NCI-H2081 treated with DMSO at 0.1 percent for 48 hours (cell line): ENCODE measurements at places on chromosomes 12 and 14.

GRCh38 chr12:130117233-130117632 lies 45.0 kb upstream of the FZD10 start:
- DNase-seq = no peak

DNA sequence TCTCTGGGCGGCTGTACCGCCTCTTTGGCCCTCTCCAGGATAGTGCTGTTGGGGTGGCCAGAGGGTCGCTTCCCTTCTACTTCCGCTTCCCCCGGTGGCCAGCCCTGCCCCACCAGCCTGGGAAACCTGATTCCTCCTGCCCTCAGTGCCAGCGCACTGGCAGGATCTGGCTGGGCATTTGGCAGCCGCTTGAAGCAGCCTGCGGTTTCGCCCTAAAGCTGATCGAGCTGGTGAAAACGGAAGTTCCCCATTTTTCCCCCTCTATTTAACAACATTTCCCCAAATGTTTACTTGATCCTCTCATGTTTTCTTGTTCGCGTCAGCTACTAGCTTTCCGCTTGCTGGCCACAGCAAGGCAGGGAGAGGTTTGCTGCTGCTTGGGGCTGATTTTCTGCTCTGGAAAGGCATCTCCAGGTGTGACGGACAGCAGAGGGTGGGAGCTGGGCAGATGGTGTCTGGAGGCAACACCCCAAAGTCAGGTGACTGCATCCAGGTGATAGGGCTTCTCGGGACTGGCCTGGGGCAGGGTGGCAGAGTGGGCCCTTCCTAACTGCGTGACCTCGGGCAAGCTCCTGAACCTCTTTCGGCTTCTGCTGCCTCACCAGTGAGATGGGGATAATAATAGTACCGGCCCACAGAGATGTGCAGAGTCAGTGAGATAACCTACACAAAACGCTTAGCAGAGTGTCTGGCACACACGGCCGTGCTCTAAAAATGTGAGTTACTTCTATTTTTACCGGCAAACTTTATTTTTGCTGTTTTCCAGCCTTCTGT lies 53.1 kb downstream of the TSPAN9 start:
- DNase-seq = no peak

DNA sequence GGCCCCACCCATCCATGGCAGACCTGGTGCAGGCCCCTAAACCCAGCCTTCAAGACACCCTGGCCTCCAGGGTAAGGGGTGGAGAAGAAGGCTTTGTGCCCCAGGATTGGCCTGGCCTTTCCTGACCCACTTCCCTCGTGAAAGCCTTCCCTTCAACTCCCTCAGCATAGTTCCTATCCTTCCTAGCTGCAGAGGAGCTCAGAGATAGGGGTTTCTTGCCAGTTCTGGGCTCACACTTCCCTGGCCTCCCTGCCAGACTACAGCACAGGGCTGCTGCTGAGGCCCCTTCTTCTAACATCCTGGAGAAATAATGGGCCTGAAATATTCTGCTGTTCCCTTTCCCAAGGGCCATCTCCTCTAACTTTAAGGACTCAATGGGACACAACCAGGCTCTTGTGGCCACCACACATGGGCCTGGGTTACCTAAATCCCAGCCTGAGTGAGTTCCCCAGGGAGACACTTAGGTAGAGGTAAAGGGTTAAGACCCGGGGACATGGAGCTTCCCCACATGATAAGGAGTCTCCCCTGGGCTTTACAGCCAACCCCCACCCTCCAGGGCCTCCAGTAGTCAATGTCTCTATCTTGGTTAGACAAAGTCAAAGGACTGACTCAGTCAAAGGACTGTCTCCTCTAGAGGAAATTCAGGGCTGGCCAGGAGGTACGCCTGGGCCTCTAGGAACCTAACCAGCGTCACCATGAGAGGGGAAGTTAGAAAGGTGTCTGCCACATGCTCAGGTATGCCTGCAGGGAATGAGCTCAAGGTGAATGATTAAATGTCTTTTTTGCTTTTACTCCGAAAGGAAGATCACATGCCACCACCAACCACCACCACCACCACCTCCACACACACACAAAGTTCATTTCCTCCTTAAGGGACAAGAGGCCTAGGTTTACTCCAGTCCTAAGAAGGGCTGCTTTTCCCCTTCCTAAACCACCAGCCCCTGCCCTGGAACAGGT lies 7.1 kb downstream of the ZFP36L1 start:
- DNase-seq = no peak

- no peak for DNase-seq
Measured at GRCh38 chr12:130672089-130672820, 43.8 kb downstream of the RIMBP2 start.

GRCh38 chr14:70821584-70822529 lies 12.5 kb upstream of the MAP3K9 start:
- no peak for DNase-seq

DNA sequence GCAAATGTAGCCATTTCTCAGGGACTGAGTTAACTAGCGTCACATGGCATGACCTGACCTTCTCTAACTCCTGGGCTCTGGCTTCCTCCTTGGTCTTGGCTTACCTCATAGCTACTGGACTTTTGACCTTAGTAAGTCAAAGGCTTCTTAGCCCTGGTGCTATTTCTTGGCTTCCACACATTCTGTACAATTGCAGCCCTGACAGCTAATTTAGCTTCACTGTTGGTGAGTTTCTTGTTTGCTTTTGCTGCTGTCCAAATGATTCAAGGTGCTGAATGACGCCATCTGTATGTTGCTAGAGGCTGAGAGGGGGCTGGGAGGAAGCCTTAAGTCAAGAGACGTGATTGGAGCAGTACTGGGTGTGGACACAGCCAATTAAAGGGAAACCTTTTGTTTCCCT lies 202.7 kb downstream of the PRKD1 start:
- DNase-seq = no peak

DNA sequence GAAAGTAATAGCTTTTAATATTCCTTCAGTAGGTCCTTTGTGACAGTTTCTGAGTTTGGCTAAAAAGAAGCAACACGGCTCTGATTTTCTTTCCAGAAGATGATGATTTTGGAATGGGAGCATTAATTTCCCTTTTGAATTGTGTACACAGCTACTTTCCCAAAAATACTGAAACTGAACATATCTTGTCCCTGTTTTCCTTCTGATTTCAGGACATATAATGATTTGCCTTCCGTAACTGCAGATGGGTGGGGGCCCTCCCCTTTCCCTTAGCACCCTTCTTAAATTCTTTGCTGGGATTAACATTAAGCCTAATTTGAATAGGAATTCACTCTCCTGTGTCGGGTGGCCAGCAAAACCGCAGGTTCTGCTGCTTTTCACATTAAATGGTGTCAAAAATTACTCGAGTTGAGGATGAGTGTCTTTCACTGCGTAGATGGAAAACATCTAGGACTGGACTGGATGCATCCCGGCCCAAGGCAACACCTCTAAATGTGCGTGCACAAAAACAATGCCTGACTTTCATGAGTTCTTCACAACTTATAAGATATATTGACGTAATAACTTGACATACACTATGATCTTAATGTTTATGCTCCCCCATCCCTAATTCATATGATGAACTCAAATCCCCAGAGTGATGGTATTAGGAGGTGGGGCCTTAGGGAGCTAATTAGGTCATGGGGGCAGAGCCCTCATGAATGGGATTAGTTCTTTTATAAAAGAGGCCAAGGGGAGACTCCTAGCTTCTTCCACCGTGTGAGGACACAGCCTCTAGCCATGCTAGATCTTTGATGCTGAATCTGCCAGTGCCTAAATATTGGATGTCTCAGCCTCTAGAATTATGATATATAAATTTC lies 158.1 kb downstream of the AEBP2 start:
- no peak for DNase-seq

GRCh38 chr12:52851787-52852186 lies 3.0 kb upstream of the KRT78 start:
- DNase-seq = no peak

DNA sequence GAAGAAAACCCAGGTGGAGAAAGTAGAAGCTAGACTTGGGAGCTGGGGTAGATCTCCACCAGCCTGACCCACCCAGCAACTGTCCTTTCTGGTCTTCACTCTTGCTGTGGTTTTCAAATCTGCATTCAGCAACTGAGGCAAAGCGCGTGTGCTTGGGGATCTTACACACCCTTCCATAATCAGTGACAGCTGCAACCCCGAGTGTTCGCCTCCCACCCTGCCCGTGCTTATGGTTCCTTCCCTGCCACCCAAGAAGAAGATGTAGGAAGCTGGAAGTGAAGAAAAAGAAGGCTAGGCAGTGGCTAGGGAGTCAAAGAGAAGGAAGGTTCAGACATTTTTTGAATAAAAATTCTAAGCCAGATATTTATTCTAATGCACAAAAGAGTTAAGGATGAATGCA lies 162.6 kb upstream of the CCND2 start:
- DNase-seq = no peak

DNA sequence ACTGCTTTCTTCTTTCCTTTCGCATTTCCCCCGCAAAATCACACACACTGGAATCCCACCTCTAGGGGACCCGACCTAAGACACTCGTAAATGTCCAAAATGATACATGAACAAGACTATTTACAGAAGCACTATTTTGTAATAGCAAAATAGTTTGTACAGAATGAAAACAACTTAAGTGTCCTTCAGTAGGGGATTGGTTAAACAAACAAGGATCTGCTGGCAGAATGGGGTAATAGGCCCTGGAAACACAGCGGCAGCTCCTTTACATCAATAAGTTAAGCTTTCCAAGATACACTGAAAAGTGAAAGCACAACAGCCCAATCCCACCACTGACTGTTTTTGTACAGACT lies 48.8 kb downstream of the LTBP2 start:
- DNase-seq = no peak
